Muscle of back (tissue), 13 donors: ENCODE measurements at places on chromosomes 13 and 19. TPM values are rescaled to one million over a fixed set of nuclear protein-coding genes. Genes with fewer than 3 reads are reported as not detected.

- DNase-seq: peak; percentile 69
These were observed 161.0 kb downstream of the KCTD12 start for GRCh38 chr13:76725211-76725610.

- DNase-seq: no peak
These were observed at the start of gene VSIG10L for GRCh38 chr19:51341976-51342580. TSS of gene VSIG10L (minus strand) at chr19:51342139. CDS start at chr19:51342124, 15 bp downstream.

DNA sequence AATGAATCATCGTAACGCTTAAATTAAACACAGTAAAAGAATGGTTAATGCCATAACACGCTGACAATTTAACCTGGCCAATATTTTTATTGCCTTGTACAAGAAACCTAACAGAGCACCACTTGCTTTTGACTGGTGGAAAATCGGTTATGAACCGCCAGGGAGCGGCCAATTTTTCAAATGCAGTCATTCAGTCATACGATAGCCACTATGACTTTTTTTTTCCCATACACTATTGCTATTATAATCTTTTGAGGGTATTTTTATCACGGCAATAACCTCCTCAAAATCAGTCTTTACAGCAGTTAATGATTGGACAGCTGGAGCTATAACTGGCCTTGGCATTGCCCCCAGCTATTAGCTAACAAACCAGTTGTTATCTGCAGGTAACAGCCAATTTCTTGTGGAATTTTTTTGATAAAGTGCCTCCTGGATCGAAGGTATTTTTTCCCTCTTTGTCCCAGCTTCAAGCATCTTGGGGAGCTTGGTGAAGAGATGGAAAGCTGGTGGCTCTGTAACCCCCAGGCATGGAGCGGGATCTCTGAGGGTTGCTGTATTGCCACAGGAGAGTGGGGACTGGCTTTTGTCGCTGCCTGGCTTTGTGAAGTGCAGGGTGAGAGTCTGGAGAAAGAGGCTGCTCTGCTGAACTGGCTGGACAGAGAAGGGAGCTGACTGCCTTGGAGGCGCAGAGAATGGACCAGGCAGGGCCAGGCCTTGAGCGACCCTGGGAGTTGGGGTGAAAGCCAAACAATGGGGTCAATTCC, 198.4 kb upstream of the ZNF536 start:
- no peak for DNase-seq

DNA sequence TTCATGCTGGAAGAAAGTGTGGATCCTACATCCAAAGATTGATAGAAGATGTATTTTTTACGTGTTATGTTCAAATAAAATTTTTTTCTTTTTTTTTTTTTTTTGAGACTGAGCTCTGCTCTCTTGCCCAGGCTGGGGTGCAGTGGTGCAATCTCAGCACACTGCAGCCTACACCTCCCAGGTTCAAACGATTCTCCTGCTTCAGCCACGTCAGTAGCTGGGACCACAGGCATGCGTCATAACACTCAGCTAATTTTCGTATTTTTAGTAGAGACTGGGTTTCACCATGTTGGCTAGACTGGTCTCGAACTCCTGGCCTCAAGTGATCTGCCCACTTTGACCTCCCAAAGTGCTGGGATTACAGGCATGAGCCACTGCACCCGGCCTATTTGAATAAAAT, 65.7 kb downstream of the KLF12 start:
- no peak for DNase-seq

- DNase-seq: no peak
These were observed 14.6 kb downstream of the MBD3L1 start for GRCh38 chr19:8846819-8847218.

- no peak for DNase-seq
These were observed 13.7 kb downstream of the EIF3K start for GRCh38 chr19:38632476-38633213.

DNA sequence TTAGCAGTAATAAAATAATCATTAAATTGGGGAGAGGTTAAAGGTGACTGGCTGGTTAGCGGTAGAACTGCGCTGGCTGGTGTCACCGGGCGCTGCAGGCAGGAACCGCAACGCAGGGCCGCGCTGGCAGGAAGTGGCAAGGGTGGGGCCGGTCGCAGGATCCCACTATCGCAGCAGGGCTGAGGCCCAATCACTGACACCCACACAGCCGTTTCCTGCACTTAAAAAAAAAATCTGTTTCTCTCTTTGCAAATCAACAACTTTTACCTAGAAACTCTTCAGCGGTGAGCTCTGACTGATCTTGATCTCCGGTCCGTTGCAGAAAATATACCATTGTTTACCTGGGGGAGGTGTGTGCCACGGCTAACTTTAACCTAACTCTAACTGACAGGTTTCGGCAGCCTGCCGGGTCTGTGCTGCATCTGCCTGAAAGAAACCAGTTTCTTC, 46.9 kb downstream of the KLF2 start:
- no peak for DNase-seq

- DNase-seq: no peak
These were observed 36.4 kb downstream of the ATP11A start for GRCh38 chr13:112726016-112726767.

- no peak for DNase-seq
These were observed 91.4 kb downstream of the IRS2 start for GRCh38 chr13:109694972-109695371.

GRCh38 chr19:53792721-53793433, 31.2 kb downstream of the NLRP12 start:
- DNase-seq: peak; percentile 65

- DNase-seq: no peak
These were observed 7.4 kb upstream of the CEACAM18 start for GRCh38 chr19:51470966-51471365.

DNA sequence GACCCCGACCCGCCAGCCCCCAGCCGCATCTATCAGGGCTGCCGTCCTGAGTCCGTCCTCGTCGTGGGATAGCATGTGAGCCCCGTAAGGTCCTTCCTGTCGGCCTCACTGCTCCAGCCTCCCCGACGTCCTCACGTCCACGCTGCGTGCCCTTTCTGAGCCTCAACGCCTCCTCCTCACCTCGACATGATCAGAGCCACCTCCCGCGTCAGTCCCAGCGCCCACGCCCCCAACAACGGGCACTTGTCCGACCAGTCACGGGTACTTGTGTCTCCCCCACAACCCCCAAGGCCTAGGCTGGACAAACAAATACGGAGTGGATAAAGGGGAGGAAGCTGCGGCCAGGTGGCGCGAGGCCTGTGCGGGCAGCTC, 665 bp downstream of the ZNF497 start:
- no peak for DNase-seq

- no peak for DNase-seq
These were observed 6.2 kb downstream of the SULT2B1 start for GRCh38 chr19:48558018-48558684.

DNA sequence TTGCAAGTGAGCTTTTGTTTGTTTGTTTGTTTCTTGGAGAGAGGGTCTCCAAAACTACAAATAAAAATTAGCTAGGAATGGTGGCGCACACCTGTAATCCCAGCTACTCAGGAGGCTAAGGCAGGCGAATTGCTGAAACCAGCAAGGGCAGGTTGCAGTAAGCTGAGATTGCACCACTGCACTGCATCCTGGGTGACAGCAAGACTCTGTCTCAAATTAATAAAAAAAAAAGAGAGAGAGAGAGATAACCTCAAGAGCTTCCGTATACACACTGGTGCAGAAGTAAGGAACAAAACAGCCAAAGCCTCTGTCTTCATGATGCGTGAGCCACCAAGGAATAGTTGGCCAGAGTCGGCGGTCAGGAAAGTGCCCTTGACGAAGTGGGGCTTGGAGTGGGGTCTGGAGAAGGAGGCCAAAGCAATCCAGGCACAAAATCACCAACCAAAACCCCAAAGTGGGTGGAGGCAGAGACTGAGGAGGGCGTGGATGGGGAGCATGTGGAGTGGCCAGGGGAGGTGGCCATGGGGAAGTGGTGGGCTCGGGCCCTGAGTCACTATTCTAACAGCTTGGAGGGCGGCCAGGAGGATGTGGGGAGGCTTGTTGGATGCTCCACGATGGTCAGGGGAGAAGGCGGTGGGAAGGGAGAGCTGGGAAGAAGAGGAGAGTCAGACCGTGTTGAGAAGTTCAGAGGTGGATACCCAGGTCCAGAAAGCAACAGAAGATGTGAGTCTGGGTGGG, 21.2 kb upstream of the TOMM40 start:
- DNase-seq: peak; percentile 37

- no peak for DNase-seq
These were observed 395.2 kb downstream of the MYO16 start for GRCh38 chr13:109024611-109025010.

DNA sequence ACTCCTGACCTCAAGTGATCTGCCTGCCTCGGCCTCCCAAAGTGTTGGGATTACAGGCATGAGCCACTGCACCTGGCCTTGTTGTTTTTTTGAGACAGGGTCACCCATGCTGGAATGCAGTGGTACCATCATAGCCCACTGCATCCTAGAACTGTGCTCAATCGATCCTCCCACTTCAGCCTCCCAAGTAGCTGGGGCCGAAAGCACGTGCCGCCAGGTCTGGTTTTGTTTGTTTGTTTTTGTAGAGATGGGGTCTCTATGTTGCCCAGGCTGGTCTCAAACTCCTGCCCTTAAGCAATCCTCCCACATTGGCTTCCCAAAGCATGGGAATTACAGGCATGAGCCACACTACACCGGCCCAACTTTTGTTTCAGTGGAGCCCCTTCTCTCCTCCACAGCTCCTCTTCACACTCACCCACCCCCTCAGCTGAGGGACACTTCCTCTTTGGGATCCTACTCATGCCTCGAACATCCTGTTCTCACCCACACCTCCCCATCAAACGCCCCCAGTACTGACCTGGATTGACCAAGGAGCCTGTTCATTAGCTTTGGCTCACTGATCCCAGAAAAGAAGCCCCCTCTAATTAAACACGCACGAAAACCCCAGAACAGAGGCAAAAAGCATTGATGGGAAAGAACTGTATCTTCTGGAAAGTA, 12.8 kb upstream of the CERS4 start:
- DNase-seq: no peak

GRCh38 chr19:13284929-13285928, 135.0 kb downstream of the IER2 start:
- DNase-seq: no peak

GRCh38 chr19:4555657-4556561, 3.6 kb downstream of the SEMA6B start:
- no peak for DNase-seq

- DNase-seq: no peak
These were observed 9.0 kb upstream of the TNFRSF19 start for GRCh38 chr13:23561261-23561660.

Gene THSD1
- 16.7 TPM for polyA plus RNA-seq

Gene POSTN
- 4,275 TPM for polyA plus RNA-seq

Gene ZNF793
- polyA plus RNA-seq: 7.0 TPM

Gene DCLK1
- polyA plus RNA-seq: 75.9 TPM

Gene LSR
- 7.2 TPM for polyA plus RNA-seq

Gene PTOV1
- 162 TPM for polyA plus RNA-seq

Gene SH2D3A
- 0.42 TPM for polyA plus RNA-seq

Gene NOVA2
- 4.8 TPM for polyA plus RNA-seq

Gene EFNA2
- 1.5 TPM for polyA plus RNA-seq

Gene FSD1
- 2.3 TPM for polyA plus RNA-seq

Gene ZNF154
- polyA plus RNA-seq: 13.2 TPM

Gene CYP2A6
- 0.29 TPM for polyA plus RNA-seq
